Kidney epithelial cell (primary cell): ENCODE measurements at places on chromosomes 5 and 9. TPM values are rescaled to one million over a fixed set of nuclear protein-coding genes. Genes with fewer than 3 reads are reported as not detected.
A peak's percentile ranks its signal among the peaks of the same experiment; 100 is the strongest.

DNA sequence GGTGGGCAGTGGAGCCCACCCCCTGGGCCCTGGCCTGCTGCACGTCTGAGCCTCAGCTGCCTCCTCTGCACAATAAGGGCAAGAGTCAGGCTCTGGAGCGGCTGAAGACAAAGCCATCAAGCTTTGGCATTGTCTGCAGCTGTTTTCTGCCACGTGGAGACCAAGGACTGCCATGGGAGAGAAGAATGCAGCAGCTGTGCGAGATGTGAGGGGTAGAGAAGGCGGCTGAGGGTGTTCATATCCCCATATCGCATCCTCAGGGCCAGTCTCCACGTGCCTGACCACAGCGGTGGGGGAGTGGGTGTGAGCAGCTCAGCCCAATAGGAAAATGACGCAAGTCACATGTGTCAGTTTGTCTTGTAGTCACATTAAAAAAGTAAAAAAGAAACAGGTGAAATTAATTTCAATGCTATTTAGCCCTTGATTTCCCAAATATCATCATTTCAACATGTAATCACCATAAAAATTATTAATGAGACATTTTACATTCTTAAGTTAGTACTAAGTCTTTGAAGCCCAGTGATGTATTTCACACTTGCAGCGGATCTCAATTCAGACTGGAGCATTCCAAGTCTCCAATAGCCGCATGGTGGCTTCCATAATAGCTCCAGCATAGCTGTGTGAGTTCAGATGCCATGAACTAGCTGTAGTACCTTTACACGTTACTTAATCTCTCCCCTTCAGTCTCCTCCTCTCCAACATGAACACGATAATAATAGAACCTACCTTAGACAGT is 6.6 kb downstream of the C1QTNF2 start:
- DNase-seq, result no peak

DNA sequence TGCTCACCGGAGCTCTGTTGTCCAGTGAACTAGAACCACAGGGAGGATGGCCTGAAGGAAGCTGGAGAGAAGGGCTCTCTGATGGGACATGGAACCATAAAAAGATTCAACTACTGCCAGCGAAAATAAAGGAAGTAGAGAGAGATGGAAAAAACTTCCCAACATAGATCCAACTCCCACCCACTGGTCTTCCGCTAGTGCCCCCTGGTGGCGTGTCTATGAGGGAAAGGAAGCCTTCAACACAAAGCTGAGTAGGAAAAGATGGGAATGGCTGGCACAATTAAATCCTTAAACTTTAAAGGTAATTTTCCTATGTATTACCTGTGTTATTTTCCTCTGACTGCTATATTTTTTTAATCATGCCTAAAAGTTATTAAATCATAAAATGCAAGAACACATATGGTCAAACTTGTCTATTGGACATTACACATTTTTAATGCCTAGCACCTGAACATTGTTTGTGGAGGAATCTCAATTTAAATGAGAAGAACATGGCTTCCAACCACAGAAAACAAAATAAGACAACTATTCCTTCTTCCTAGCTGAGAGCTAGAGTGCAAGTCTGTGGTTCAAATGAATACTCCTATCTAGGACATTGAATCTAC is 51.5 kb downstream of the CEP120 start:
- no peak for DNase-seq

DNA sequence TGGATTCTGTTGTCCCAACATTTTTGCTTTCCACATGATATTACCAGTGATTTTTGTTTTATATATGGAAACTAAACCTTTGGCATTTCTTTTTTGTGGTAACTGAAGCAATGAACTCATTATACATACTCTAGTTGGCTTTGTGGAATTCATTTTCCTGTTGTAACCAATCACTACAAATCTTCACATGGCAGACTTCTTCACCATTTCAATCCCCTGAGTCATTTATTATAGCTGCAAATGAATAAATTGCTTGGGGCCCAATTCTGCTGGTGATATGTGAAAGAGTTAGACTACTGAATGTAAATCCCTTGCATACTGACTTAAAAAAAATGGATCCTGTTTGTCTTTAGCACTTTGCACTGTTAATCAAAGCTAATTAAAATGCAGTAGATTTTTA is 1709.6 kb upstream of the WWC1 start:
- peak; percentile 16 for DNase-seq

DNA sequence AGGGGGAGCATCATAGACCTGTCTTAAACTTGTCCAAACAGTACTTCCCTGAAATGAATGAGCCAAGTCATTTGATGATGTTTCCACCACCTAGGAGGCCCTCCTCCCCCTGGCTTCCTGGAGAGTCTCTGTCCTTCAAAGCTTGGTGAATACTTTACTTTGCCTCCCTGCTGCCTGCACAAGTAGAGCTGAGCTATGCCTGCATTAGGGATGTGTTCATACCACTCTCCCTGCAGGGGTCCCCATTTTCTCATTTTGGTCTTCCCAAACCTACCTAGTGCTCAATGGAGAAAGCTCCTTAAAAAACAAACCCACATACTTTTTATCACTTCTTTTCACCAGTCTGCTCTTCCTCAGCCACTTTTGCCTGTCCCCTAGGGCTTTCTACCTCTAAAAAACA is 7.7 kb downstream of the CCNI2 start:
- no peak for DNase-seq

The LCN2 gene
- total RNA-seq, result 233 and 283 TPM in 2 replicates
